ENCODE measurements at places on chromosomes 11 and 22.

GRCh38 chr11:11382858-11383532, 29.9 kb upstream of the CSNK2A3 start:
- no peak for DNase-seq

- no peak for DNase-seq
Observed at GRCh38 chr11:100630898-100631297, 56.2 kb upstream of the ARHGAP42 start.

DNA sequence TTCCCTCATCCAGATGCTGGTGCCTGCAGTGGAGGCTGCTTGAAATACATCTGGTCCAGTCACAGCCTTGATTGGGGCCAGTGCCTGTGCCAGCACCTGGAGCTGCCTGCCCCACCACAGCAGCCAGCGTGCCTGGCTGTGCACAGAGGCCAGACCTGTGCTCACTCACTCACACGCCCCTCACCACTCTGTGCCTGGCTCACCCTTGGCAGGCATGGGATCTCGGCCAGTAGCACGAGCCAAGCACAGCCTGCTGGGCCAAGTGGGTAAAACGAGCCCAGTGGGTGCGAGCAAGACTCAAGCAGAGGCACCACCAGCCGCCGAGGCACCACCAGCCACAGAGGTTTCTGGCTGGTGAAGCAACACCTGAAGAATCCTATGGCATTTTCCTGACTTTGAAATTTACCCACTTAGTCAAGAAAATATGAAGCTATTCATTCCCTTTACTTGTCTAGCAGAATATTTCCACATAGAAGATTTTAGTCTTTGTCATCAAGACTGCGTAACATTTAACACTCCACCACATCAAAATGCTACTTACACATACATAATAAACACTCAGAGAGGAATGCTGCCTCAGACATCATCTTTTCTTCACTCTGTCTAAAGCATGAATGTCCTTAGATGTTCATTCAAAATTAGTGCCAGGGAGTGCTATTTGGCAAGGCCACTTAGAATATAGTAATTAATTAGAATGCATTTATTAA, 424.3 kb upstream of the FAT3 start:
- no peak for DNase-seq

DNA sequence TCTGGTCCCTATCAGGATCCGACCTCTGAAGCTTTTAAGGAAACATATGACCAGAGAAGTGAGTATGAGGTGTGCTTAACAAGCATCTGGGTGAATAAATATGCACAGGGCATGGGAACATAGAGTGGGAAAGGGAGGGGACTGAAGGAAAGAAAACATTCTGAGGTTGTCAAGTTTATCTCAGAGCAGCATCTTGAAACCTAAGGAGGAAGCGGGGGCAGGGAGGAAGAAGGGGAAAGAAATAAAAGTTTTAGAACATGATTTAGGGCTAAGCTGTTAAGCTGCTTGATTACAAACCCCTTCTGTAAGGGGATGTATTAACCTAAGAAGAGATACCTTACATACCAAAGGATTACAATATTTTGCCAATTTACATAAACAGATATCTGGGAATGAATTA, 24.0 kb upstream of the SC5D start:
- no peak for DNase-seq

DNA sequence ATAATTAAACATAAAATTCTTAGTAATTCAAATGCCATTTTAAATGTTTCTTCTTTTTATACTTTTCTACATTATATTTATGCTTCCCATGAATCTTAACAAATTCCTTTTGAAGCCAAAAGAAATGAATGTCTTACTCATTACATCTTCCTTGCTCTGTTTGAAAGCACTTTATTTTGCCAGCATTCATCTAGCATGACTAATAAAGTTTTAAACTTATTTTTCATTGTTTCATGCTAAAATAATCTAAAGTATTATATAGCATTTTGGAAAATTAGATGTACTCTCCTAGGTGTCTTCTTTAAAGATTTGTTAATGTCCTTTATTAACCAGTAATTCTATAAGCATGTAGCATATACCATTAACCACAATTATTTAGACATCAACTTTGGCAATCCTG, 9.7 kb upstream of the PIWIL4 start:
- no peak for DNase-seq

DNA sequence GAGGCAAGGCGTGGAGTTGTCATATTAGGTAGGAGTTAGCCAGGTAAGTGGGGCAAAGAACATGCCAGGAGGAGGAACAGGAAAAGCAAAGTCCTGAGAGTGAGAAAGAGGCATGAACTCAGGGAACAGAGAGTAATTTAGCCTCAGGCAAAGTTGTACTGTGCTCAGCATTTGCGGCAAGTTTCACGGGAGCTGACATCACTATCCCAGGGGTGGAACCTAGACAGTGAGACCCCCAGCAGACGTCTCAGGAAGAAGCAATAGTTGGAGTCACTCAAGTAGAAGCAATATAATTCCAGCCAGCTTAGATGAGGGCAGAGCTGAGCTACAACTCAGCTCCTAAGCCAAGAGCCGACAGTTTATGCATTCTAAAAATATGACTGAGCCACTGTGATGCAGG, 426.0 kb upstream of the ISX start:
- DNase-seq = no peak

Measured in AG04450 (cell line).